ENCODE measurements at places on chromosomes 13 and 19.

DNA sequence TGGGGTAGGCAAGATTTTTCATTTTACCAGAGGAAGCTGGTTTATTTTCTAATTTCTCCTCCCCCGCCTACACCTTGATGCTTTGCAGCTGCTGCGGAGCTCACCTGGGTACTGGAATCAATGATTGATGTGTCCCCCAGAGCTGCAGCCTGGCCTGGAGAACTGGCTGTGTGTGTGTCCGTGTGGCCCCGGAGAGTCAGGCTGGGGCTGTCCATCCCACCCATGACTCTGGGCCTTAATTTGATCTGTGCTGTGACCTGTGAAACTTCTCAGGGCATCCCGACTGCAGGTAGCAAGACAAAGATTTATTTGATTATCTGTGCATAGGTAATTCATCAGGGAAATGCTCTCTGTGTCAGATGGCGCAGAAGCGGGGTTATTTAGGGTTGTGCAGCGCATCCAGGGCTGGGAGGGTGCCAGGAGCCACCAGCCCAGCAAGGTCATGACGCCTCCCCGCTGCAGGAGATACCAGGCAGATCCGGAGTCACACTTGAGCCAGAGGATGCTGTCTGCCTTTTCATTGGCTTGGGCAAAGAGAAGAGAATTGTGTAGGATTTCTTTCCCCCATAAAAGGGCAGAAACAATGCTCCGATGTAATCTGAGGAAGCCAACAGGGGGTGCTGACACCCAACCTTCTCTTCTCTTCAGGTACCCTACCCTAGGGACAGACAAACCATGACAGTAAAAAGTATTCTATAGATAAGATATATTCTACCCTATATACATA lies 346.6 kb downstream of the TSHZ3 start:
- DNase-seq: no peak

GRCh38 chr19:10915130-10916091 lies 13.0 kb downstream of the YIPF2 start:
- DNase-seq: no peak

DNA sequence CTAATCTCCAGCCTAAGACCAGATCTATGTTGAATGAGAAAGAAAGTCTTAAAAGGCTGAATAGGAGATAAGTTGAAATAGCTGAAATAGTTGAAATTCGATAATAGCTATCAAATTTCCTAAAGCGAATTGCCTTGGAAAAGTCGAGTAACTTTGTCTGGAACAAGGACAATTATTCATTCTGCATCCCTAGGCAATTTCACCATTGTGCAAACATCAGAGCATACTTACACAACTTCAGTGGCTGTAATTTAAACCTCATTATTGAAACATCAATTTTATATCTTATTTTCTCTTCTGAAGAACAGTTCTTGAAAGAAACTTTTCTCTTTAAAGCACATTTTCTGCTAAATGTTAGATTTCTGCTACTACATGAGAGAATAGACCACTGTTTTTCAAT lies 13.6 kb downstream of the TNFSF13B start:
- no peak for DNase-seq

DNA sequence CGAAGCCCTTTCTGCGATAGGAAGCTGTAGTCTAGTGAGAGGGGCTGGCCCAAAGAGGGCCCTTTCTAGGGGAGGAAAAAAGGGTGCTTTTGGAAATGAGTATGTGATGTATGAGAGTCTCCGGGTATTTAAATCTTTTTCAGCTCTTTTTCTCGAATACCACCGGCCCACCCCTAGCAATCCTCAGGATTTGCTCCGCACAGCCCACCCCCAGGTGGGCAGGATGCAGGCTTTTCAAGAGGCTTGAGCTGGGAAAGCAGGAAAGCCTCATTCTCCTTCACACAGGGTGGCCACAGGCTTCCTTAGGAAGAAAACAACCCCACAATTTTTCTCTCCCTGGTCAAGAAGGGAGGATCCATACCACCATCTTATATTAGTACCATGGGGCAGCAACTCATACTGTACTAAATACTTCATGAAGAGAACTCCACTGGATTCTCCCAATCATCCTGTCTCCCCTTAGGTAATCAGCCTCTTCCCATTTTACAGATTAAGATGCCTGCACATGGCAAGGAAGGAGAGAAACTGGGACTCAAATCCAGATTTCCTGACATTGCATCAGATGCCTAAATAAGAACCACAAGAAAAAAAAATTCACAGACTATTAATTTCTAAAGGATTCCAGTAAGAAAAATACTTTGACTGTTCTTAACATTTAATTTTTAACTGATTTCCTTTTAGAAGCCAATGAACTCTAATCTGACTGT lies 84.4 kb downstream of the STK24 start:
- DNase-seq: no peak

- no peak for DNase-seq
Observed at GRCh38 chr19:3175781-3176714, 2.5 kb upstream of the S1PR4 start.

- DNase-seq: no peak
Observed at GRCh38 chr19:10219678-10220077, 11.5 kb downstream of the S1PR2 start.

DNA sequence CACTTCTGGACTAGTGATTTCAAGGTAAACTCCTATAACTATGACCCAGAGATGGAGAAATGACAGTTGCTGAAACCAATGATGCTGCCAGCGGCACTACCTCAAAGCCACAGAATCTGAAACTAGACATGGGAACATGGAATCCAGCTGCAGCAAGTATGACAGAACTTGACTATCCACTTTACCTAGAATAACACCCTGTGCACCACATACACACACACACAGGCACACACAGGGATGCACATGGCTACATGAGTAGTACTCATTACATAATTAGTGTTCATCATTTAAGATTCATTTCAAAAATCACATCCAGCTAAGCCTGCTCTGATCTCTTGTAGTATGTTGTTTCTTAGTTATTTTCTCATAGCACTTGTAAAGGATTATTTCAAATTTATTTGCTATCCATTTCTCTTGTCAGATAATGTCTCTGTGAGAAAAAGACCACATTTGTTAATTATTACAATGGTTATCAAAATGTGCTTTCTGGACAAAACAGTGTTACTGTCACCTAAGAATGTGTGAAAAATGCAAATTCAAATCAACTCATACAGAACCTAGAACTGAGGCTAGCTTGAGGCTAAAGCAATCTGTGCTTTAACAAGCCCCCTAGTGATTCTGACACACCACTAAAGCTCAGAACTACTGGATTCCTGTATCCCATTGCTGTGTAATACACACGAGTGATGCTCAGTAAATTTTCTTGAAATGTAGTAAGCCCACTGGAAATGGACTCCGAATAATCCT lies 59.4 kb downstream of the WTIP start:
- no peak for DNase-seq

Data from activated T-helper 1 cell treated with Interleukin-2 at 50 U/mL for 16 hours (primary cell).